ENCODE measurements at places on chromosomes 12 and 14.

GRCh38 chr12:74286254-74286653 lies 251.4 kb upstream of the ATXN7L3B start:
- no peak for DNase-seq

DNA sequence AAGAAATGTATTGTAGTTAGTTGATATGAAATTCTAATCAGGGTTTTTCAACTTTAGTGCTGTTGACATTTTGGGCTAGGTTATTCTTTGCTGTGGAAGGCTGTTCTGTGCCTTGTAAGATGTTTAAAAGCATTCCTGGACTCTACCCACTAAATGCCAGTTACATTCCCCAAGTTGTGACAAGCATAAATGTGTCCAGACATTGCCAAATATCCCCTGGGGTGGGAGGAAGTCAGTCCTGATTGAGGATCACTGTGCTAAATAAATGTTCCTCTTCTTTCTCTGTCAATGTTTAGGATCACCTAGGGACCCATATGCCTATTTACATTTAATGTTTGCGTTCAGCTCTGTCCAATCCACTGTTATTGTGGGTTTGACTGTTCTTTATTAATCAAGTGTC lies 268.3 kb downstream of the TMTC2 start:
- peak; percentile 31 for DNase-seq

- no peak for DNase-seq
These were observed 52.5 kb upstream of the DDX11 start for GRCh38 chr12:31021181-31021580.

DNA sequence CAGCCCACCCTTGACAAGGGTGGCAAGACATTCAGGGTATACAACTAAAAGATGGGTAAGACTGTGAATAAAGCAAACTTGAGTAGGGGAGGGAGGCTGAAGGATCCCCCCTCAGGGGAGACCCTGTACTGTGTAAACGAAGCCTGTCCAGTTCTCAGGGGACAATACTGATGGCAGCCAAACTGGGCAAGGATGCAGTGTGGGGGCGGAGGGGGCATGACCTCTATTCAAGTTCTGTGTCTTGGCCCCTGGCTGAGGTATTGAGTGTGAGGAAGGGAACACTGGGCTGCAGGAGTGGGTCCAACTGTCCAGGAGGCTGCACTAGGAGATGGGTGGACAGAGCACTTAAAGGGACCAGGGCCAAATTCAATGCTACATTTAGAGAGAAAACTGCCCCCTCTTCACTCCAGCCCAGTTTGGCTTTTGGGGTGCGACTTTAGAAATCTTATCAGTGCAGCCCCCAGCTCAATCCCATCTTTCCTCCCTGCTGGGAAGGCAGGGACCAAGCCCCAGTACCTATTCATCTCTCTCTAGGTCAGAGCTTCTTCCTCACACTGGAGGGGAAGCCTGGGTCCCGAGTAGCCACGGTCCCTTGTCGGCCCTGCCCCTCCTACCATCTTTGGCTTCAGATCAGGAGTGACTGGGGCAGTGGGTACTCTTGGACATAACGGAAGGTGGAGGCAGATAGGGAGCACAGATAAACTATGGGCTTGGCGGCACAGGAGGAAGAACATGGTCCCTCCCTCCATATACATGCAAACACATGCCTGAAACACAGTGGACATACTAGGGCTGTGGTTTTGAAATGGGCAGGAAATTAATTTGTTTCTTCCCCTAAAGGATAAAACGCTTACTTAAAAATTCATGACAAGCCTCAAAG lies 11.8 kb downstream of the SLC39A5 start:
- no peak for DNase-seq

DNA sequence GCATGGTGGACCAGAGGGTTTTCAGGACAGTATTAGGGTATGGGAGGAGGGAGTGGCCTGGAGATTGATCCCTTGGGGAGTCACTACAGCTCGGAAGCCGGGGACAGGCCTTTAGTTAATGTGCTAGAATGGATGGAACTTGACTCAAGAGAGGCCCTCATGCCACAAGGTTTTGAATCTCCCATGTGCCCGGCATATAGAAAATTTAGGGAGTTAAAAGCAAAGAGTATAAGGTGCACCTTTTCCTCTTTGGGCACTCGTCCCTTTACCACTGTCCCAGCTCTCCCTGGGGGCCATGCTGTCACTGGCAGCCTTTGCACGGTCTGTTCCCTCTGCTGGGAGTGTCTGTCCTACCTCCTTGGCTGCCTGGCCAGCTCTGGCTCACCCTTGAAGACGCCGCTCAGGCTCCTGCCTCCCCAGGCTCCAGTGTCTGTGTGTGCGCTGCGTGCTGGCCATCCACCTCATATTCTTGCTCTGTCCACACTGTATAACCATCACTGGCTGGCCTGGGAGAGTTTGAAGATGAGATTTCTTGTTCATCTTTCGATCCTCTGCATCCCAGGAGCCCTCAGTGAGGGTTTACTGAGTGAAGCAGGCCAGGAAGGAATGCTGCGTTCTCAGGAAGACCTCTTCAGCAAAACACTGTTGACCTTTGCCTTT lies 161.3 kb downstream of the ZFP36L1 start:
- no peak for DNase-seq

GRCh38 chr12:126784328-126784921 lies 1482.5 kb upstream of the TMEM132C start:
- peak; percentile 40 for DNase-seq

- DNase-seq: no peak
These were observed 3.7 kb downstream of the DHRS7 start for GRCh38 chr14:60161196-60162107.

GRCh38 chr12:13835652-13836051 lies 145.8 kb downstream of the GRIN2B start:
- no peak for DNase-seq

DNA sequence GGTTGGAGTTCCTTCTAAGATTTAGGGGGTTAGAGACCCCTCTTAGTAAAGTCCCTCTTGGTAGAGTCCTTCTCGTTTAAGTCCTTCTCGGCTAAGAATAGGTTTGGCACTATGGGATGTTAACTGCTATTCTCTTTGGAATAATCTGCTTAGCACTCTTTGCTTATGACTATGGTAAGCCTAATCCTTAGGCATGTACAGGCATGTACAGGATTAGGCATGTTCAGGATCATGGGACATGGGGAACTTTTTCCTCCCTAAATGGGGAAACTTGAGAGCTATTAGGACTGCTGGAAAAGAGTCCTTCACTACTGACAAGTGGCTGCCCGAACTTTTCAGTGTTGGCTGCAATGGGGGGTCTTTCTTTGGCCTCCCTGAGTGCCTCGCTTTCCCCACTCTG lies 193.3 kb downstream of the TMEM117 start:
- DNase-seq: no peak
